ENCODE measurements at places on chromosomes 2 and 18.

GRCh38 chr2:136305517-136306192 lies 187.7 kb upstream of the CXCR4 start:
- peak; percentile 58 for DNase-seq

GRCh38 chr2:39266139-39266805 lies 22.5 kb upstream of the CDKL4 start:
- no peak for DNase-seq

GRCh38 chr2:195709901-195710806 lies 53.1 kb downstream of the SLC39A10 start:
- DNase-seq, result no peak

DNA sequence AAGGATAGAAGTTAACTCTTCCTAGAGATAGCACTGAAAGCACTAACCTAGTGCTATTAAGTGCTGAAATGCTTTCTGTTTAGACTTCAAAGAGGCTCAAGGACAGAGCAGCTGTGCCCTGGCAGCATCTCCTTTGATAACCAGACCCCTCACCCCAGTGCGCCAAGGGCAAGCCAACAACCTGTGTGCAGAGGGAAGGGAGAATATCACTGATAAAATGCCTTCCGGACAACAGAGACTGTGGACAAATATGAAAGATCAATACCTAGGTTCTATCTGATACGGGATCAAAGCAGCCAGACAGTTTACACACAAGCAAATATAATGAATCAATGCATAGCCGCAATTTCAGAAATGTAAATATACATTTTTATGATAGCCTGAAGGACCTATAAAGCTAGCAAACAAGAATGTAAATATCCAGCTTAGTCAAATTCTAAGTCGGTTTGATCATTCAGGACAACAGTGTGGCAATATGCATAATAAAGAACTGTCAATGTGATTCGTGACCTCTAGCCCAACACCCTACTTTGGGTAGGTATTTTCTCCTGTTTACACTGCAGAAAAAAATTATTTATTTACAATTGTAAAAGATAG lies 91.8 kb upstream of the RFX8 start:
- DNase-seq, result no peak

- DNase-seq, result no peak
Observed at GRCh38 chr18:60534538-60534937, 162.0 kb upstream of the MC4R start.

DNA sequence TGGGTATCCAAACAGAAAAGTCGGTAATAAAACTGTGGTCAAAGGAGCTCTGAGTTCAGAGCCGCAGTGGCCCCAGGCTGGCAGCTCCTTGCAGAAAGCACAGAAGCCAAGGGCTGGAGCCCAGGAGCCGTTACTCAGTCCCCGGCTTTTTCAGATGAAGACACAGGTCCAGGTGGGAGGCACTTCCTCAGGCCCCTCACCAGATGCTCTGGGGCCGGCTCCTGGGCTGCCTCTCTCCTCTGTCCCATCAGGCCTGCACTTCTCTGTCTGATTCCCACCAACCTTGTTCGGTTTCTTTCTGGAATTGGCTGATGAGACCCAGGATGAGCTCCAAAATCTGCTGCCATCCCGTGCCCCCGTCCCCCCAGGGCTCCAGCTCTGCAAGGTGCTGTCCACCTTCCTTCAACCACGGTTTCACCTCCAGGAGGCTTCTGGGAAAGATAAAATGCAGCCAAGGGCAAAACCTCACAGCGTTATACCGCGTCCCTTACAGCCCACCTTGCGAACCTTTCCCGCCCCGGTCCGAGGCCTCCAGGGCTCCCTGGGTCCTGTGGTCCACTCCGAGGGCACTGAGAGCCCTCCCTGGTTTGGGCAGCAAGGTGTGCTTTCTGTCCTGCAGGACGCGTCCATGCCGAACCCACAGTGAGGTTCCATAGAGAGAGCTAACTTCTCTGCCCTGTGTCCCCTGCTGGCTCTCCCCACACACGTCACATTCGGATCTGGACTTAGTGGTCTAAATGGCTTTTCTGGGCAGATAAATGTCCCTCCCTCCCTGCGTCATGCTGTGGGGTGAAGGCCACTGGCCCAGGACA lies 102.9 kb downstream of the TPO start:
- DNase-seq, result no peak

DNA sequence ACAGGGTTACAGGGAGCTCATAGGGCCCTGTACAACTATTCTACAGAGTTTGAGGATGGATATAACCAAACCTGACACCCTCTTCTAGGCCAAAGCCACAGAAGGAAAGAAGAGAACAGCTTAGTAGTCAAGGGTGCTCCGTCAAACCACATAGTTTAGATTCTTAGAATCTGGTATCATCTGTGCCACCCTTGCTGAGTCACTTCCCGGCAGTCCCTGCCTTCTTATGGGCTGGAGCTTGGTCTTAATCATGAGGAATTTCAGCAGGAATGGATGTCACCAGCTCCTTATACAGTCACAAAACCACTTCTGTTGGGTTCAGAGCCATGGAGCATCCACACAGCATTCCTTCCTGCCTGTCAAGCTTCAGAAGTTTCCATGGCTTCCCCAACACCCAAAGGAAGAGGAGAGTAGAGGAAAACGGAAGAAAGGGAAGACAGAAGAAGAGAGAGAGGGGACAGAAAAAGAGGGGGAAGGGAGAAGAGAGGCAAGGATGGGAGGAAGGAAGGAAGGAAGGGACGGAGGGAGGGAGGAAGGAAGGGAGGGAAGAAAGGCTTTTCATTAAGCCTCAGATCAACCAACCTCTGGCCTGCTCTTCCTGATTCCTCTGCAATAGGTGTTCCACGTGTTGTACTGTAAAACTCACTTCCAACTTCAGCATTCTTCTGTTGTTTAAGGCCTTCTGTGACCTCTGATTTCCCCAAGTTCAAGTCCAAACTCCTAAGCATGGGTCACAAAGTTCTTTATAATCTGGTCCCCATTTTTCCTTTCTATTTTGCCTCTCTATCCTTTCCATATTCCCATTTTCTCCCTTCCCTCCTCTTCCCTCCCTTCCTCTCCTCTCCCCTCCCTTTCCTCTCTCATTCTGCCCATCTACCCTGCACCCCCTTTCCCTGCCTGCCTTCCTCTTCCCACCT lies 246.1 kb upstream of the TNP1 start:
- no peak for DNase-seq

DNA sequence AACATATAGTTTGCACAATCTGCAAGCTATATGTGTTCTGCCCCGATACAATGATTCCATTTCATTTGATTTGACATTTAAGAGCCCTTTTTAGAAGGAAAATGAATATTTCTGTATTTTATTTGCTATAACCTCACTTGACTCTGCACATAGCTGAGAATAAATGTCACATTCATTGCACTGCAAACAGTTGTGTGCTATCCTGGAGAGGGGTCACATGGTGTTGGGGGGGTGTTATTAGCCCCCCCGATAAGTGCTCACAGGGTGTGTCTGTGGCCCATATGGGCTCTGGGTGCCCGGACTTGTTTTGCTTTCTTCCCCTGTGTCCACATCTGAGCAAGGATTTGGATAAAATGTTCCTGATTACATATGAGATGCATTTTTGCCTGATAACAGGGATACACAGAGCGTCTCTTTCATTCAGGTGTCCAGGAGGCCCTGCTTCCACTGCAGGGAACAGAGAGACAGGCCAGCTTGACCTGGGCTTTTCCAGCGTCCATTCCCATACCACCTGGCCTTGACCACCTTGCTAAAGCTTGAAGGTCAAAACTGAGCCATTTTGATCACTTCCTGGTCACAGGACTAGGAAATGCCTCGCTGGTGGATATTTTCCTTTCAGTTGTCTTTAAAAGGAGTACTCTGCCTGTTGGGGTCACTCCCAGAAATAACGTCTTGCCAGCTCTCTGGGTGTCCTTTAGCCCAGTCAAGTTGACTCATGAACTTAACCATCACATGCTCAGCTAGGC lies 38.4 kb upstream of the ID2 start:
- DNase-seq, result no peak

DNA sequence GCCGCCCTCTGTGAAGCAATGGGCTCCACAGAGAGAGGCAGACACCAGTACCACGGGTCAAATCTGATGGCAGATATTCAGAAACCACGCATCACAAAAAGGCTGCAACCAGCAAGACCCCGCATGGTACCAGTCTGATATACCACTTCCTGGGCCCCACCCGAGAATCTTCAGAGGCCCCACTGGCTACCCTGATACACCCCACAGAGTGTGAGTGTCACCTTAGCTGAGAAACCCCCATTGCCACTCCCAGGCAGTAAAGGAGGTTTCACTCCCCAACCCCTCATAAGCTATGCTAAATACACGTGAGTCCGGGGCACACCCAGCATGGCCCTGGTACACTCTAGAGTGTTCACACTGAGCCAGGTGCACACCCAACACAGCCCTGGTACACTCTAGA lies 160.0 kb downstream of the EIPR1 start:
- DNase-seq, result no peak

DNA sequence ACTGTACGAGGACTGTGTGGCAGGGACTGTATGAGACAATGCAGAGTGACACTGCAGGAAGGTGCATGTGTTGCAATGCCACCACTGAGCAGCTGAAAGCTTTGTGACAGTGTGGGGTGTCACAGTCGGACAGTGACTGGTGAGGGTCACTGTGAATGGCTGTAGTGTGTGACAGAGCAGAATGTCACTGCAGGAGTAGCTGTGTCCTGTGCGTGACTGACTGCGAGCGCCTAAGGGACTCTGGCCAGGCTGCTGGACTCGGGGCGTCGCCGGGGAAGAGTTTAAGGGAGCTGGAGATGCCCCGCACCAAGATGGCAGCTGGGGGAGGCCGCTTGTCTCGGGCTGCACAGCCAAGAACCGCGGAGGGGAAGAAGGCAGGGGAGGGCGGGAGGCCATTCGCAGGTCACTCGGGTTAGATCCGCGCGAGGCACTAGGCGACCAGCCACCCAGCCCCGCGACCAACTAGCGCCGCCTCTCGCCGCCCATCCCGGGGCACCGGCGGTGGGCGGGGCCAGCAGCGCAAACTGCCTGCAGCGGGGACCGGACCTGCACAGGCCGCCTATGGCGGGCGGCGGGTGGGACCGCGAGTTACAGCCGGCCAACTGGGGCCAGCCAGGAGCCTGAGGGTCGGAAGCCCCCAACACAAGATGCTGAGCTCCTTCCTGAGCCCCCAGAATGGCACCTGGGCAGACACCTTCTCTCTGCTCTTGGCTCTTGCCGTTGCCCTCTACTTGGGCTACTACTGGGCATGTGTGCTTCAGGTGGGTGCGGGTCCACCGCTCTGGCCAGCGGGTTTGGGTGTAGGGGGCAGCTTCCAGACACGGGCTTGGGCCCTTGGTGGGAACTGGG lies at the start of gene ABHD1:
Gene ABHD1, plus strand, starts transcription at position 514 of the 849 bp plus-strand sequence. Its CDS starts 134 bp downstream, at position 648.
- DNase-seq, result no peak

DNA sequence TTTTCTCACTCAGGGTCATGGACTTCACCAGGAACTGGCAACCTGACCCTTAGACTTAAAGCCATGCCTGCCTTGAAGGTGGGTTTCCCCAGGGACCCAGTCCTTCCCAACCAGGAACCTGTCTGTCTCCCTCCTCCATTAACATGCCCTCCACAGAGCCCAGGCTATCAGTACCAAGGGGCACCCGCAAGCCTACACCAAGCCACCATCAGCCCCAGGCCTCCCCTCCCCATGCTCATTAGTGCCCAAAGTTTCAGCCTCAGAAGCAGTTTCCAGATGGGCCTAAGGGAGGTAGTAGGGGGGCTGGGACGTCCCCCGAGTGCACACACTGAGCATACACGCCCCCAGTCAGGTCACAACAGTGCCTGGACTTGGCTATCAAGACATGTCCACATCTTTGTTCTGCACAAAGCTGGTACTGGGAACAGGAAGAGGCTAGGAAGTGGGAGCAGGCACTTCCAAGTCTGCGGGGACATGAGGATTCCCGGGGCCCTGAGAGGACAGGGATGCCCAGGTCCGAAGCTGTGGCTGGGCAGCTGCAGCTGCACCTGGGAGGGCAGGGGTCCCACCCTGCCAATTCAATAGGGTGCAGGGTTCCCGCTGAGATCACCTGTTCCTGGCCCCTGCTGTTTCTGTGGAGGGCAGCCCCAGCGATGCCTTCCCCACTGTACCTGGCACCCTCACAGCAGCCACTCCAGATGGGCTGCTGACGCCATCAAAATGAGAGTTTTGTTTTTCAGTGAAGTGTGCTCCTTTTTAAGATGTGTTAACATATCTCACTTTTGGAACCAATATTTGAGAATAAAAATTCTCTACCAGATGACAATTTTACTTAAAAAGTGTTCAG lies 731.4 kb downstream of the NR4A2 start:
- no peak for DNase-seq

DNA sequence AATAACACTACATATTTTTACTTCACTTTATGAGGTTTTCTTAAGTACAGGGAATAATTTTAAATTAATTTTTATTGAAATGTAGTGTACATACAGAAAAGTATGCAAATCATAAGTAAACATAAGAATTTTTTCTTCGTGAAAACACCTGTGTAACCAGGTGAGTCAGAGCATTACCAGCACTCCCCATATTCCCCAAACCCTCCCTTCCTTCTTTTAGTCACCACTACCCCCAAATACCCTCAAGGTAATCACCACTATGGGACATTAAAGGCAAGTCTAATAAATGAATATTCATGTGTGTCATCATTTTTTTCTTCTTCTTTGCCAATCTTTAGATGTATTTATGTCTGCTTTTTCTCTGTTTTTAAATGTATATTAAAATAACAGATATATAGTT lies 139.9 kb upstream of the LTBP1 start:
- no peak for DNase-seq

DNA sequence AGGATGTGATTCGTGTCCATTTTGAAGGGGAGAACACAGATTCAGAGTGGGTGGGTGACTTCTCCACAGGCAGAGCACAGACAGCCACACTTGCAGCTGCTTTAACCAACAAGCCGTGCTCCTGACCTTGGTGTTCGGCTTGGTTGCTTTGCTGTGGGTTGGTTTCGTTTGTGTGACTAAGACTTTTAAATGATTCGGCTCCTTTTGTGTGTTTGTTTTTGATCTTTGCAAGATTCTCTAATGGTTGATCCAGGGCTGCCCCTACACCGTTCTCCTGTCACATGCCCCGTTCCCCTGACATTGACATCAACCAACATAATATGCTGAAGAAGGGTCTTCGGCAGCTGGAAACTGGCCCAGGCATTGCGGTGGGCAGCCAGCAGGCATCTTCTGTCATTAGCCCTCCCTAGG lies 95.9 kb upstream of the MBOAT2 start:
- no peak for DNase-seq

DNA sequence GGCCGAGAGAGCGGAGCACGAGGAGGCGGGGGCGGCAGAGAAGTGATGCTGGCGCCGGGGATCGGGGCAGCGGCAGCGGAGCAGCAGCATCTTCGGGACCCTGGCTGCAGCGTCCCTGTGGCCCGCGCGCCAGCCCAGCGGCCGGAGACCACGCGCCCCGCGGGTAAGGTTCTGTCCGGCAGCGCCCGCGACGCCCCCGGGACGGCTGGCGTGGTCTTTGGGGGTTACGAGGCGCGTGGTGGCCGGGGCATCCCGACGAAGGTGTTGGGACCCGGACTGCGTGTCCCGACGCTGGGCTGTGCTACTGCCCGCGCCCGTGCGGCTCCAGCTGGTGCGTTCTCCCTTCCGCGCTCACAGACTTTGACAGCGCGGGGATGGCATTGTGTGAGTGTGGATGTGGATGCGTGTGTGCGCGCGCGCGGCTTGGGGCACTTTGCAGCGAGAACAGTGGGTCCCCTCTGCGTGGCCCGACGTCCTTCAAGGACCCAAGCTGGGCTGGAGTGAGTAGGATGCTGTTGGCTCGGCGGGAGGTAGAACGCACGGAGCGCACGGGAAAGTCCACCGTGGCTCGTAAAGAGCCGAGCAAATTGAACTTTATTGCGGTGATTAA lies 405.0 kb downstream of the XIRP2 start:
- DNase-seq, result no peak

- no peak for DNase-seq
Observed at GRCh38 chr18:51611326-51611725, 413.8 kb upstream of the MEX3C start.

- DNase-seq, result no peak
Observed at GRCh38 chr2:61421611-61422010, 49.3 kb downstream of the USP34 start.

Measured in NCI-H524 treated with DMSO at 0.1 percent for 48 hours (cell line).